GM23248 (cell line): ENCODE measurements at places on chromosomes 6 and 20.

DNA sequence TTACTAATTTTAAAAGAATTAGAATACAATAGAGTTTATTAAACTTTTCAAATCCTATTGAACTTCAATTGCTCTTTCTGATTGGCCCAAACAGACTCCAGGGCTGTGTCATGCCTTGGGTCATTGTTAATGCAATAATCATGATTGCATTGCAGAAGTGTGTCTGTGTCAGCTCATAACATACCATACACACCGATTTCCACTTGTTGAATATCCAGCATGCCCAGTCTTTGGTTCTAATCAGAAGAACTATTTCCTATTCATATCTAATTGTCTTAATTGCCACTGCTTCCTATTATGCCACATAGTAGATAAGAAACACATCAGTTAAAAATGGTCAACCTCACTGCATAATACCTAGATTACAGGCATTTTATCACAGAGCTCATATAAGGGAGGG is 106.1 kb upstream of the JAG1 start:
- no peak for DNase-seq

- peak; percentile 24 for DNase-seq
Measured at GRCh38 chr6:13480631-13481501, 6.5 kb downstream of the GFOD1 start.

DNA sequence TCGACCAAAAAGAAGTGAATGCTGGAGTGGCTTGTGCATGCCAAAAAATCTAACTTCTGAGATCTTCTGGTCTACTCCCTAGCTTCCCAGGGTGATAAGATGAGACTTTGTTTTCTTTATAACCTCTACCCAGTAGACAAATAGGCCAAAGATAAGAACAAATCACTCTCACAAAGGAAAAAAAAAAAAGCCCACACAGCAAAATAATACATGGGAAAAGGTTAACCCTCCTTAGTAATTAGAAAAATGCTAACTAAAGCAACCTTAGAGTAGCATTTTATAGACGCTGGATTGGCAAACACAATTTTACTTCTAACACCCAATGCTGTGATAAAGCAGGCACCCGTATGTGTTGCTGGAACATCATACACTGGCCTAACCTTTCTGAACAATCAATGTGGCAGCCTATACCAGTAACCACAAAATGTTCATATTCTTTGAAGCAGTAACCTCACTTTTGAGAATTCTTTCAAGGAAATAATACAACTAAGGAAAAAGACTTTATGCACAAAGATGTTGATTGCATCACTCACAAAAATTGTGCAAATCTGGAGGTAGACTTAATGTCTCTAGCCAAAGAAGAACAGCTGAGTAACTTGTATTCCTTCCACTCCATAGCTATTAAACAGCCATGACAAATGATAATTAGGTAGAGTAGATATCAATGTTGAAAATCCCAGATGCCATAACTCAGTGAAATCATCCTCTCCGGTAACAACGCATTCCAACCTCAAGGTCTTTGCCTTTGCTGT is 116.3 kb upstream of the QKI start:
- no peak for DNase-seq

GRCh38 chr6:165244524-165245247 is 64.7 kb downstream of the C6orf118 start:
- no peak for DNase-seq

DNA sequence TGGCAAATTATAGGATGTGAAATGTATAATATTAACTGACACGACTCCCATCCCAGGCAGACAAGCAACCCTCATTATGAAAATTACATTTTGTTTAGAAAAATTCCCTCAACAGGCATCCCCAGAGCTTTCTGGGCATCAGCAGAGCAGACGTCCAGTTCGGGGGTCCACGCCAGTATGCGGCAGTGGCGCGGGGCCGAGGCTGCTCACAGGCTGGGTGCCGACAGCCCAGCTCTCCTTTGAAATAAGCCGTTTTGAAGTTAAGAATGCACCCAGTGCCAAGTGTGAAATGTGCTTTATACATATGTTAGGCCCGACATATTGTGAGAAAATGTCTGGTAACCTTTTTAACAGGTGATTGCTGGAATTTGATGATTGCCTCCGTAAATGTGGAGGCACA is 50.4 kb downstream of the RPP40 start:
- DNase-seq = no peak

DNA sequence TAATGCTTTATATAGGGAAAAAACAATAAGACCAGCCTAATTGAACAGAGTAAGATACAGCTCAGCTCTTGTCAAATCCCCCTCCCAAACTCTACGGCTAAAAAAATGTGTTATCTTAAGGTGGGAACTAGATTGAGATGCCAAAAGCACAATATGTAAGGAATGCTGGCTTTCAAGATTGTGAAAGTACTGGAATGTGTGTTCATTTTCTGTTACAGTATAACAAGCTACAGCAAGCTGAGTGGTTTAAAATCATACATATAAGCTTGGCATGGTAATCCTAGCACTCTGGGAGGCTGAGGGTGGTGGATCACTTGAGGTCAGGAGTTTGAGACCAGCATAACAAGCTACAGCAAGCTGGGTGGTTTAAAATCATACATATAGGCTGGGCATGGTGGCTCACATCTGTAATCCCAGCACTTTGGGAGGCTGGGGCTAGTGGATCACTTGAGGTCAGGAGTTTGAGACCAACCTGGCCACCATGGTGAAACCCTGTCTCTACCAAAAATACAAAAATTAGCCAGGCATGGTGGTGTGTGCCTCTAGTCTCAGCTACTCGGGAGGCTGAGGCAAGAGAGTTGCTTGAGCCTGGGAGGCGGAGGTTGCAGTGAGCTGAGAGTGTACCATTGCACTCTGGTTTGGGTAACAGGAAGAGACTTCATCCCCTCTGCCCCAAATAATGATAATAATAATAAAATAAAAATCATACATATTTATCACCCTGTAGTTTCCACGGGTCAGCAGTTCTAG is 297.7 kb downstream of the DOK5 start:
- no peak for DNase-seq

- peak; percentile 80 for DNase-seq
Measured at GRCh38 chr6:139568956-139569538, 194.6 kb upstream of the CITED2 start.

DNA sequence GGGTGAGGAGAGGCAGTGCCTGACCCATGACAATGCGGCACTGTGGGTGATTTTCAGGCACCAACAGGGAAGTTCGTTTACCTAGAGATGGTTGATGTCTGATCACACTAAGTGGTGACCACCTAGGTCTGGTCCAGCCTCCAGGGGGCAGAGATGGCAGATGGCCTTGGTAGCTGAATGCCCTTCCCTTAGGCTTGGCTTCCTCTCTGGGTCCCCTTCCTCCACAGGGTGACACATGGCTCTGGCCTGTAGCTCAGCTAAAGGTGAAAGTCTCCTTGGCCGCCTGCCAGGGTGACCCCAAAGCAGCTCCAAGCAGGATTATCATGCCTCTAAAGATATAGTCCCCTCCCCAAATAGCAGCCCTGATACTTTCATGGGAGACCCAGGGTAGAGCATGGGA is 6.4 kb downstream of the GDAP1L1 start:
- no peak for DNase-seq

DNA sequence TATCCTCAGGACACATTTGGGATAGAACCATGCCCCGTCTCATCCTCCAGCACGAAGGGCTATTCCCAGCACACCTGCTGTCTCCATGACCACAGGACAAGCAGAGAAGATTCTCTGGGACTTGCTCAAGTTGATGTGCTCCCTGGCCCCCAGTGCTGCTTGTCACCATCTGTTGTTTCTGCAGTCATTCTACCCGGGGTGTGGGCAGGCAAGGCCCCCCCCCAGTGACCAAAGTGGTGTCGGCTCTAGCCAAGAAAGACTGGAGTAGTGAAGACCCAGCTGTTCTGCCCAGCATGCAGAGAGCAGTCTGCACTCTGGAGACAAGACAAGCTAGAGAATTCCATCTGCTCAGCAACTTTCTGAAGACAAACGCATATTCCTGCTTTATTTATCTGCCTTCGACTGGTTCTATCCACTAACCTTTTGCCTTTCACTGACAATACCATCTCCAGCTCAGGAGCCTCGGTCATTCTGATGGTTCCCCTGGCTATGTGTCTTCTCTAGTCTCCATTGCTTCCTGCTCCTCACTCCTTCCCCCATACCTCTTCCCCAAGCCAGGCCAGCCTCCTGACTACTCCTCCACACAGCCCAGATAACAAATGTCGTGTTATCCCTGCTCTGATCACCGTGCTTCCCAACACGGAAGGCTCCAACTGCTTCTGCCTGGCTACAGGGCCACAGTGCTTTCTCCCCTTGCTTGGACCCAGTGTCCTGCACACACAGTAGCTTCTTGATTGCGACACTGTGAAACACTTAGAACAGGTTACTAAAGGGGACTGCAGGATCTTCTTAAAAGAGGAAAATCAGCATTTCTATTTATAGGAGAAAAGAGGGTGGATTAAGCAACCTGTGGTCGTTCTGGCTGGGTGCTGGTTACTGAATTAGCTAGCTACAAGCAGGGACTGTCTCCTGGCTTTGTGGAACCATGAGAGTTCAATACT is 86.7 kb upstream of the EMILIN3 start:
- DNase-seq = no peak

GRCh38 chr20:59191036-59191755 is 27.6 kb downstream of the ZNF831 start:
- DNase-seq = no peak

DNA sequence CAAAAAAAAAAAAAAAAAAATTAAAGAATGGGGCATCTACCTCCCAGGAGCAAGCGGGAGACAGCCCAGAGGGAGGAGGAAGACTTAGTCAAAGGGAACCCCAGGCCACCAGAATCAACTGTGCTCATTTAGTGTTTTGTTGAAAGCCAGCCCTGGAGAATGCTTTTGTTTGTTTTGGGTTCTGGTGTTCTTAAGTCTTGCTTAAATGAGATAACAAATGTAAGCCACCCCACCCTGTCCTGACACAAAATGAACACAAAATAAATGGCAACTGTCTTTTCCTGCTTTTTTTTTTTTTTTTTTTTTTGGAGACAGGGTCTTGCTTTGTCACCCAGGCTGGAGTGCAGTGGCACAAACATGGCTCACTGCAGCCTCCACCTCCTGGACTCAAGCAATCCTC is 165.0 kb upstream of the JARID2 start:
- DNase-seq = no peak

- peak; percentile 89 for DNase-seq
Measured at GRCh38 chr20:50987493-50988210, 29.0 kb downstream of the MOCS3 start.
